ENCODE measurements at places on chromosomes 7 and 10. TPM values are rescaled to one million over a fixed set of nuclear protein-coding genes. Genes with fewer than 3 reads are reported as not detected.

EBLN1 gene
- total RNA-seq: not detected

H2BK1 gene
- total RNA-seq: not detected

SPDYE18 gene
- total RNA-seq: not detected

GDF2 gene
- total RNA-seq: not detected

MBL2 gene
- total RNA-seq: not detected

DNA sequence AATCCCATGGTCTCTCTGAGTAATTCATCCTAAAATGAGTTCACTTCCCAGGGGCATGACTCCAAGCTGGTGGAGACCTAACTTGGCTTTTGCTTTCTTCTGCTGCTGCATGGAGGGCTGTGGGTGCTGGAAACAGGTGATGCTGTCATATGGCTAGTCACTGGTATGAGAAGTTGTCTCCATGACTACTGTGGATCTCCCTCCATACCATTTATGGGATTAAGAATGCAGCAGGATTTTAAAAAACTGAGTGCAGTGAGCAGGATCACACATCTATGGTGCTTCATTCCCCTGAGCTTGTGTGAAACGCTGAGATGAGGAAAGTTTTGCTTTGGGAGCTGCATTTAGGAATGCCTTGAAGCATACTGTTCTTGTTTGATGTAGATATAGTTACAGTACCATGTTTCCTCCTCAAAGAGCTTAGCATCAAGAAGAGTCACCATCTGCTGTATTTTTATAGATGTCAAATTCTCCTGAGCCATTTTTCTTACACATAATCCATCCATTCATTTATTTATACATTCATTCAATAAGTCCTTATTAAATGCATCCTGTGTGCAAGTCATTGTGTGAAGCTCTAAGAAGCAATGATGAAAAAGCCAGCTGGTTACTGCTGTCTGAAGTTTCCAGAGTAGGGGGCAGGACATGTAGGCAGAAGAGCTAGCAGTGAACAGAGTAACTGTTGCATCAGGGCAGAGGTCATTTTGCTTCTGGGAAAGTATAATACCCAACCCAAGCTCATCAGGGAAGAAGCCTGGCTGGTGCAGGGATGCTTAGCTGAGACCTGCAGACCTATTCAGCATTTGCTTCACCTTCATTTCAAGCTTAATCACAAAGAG lies 534.8 kb downstream of the AUTS2 start:
- H3K27ac ChIP-seq: no peak overlapping the region
- H3K36me3 ChIP-seq: no peaks in the 10 kb centered on the region
- H3K27me3 ChIP-seq: no peaks in the 10 kb centered on the region
- no peak overlapping the region for H3K4me3 ChIP-seq

DNA sequence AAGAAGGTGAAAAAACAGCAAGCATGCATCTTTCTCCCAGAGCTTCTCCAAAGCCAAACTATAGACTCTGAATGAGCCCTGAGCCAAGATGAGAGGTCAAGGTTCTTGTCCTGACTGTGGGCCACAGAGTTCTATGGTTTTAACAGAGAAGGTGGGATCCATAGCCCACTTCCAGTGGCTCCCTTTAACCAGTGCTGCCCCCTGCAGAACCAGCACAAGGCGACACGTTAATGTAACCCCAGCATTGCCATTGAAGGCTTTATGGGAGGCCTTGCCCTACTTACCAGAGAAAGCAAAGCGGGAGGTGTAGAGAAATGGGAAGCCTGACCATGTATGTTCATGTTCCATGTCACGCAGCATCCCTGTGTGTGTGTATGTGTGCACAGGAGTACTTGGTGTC lies 243.6 kb downstream of the PRPF18 start:
- H3K4me1 ChIP-seq: no peaks in the 10 kb centered on the region
- DNase-seq: no peak
- no peak overlapping the region for H3K4me3 ChIP-seq
- H3K27me3 ChIP-seq: no peaks in the 10 kb centered on the region
- H3K36me3 ChIP-seq: no peaks in the 10 kb centered on the region

GRCh38 chr7:39656415-39656814 lies 33.0 kb downstream of the RALA start:
- H3K4me1 ChIP-seq: peaks cover 6% of the 10 kb centered on the region
- H3K4me3 ChIP-seq: no peak overlapping the region
- H3K36me3 ChIP-seq: peaks cover 7% of the 10 kb centered on the region
- no peak overlapping the region for H3K27ac ChIP-seq
- no peak for DNase-seq
- no peaks in the 10 kb centered on the region for H3K27me3 ChIP-seq

DNA sequence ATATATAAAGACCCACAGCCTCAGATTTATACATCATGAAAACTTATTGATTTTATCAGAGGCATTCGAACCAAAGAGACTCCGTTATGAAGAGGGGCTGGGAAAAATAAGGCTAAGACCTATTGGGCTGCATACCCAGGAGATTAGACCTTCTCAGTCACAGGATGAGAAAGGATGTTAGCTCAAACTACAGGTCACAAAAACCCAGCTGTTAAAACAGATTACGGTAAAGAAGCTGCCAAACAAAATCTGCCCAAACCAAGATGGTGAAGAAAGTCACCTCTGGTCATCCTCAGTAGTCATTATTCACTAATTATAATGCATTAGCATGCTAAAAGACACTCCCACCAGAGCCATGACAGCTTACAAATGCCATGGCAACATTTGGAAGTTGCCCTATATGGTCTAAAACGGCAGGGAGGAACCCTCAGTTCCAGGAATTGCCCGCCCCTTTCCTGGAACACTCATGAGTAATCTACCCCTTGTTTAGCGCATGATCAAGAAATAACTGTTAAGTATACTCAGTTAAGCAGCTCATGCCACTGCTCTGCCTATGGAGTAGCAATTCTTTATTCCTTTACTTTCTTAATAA lies 362.5 kb upstream of the PCDH15 start:
- H3K4me3 ChIP-seq: no peak overlapping the region
- H3K27ac ChIP-seq: no peak overlapping the region
- no peaks in the 10 kb centered on the region for H3K4me1 ChIP-seq
- no peaks in the 10 kb centered on the region for H3K36me3 ChIP-seq

DNA sequence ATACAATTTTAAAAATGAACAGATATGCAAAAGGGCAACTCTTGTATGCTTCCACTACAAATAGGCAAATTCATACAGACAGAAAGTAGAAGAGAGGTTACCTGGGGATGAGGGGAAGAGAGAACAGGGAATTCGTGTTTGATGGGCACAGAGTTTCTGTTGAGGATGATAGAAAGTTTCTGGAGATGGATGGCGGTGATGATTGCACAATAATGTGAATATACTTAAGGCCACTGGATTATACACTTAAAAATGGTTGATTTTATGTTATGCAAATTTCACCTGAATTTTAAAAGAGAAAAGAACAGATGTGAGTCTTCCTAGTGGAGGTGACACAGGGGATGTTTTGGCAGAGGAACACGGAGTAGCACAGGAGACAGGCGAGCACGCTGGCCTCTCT lies 89.3 kb downstream of the TEX36 start:
- DNase-seq: no peak
- no peaks in the 10 kb centered on the region for H3K36me3 ChIP-seq
- no peak overlapping the region for H3K27ac ChIP-seq
- H3K4me1 ChIP-seq: no peaks in the 10 kb centered on the region
- H3K4me3 ChIP-seq: no peak overlapping the region

DNA sequence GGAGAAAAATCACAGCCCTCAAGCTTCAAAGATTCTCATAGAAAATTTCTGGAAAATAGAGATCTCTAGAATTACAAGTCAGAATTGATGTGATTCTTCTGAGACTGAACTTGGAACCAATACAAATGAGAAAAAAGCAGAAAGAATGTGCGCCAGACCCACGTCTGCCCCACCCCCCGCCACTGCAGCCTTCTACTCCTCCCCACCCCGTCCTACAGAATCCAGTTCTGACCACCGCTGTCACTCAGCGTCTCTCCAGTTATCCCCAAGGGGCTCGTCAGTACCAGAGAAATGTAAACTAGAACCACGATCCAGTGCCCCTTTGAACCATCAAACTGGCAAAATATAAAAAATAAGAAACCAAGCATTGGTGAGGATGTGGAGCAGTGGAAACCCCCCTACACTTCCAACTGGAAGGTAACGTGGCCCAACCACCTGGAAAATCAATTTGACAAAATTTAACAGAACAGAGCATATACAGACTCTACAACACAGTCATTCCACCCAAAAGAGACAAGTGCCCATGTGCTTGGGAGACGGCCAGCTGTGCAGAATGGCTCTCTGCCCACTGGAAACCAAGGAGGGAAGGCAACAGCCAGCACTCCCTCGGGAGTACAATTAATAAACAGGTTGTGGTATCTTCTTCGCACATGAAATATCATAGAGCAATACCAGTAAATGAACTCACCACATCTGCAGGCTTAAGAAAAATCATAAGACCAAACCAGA lies 397.9 kb downstream of the TNS3 start:
- H3K27me3 ChIP-seq: peaks cover 32% of the 10 kb centered on the region
- DNase-seq: no peak
- H3K36me3 ChIP-seq: no peaks in the 10 kb centered on the region
- no peak overlapping the region for H3K27ac ChIP-seq

All from MCF 10A (cell line).